ENCODE measurements at places on chromosomes 2 and 18.
A peak's percentile ranks its signal among the peaks of the same experiment; 100 is the strongest.

GRCh38 chr2:161036926-161037325 is 123.3 kb upstream of the TANK start:
- no peak for DNase-seq

DNA sequence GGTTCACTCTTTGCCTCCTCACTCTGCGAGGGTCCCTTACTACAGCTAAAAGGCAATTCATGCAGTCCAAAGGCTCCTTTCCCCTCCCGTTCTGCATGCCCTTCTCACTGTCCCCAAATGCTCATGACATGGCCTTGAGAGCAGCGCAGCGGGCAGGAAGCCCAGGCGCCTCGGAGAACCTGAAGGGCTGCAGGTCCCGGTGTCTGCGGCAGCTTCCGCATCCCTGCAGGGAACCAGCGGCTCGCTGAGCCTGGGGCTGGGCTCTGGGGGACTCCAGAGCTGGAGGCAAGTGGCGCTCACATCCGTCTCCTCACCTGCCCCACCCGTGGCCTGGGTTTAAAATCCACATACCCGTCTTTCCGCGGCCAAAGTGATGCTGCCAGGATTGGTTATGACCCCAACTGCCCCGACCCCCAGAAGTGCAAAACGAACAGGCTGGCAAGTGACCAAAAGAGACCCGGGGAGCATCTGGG is 462 bp upstream of the CIDEA start:
- peak; percentile 60 for DNase-seq

DNA sequence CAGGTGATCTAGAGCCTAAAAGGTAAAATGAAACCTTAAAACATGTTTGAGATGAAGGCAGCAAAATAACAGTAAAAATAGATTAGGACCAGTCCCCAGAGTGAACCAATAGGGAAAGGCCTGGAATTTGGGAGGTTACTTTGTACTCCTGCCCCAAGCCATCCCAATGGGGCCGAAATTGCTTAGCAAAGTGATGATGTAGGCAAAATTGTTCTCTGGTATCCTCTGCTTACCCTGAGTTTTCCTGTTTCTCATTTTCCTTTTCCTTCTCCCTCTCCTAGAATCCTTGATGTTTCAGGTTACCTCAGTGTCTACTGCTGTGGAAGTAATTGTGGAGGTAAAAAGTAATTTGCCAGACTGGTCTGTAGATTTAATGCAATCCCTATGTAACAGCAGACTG is 92.9 kb downstream of the TRABD2A start:
- DNase-seq: no peak

- no peak for DNase-seq
Measured at GRCh38 chr2:100741880-100742276, 78.1 kb upstream of the NPAS2 start.
